Activated T-helper 1 cell treated with anti-CD3 and anti-CD28 coated beads, Interleukin-2, amount 50 U/mL, for 16 hours (primary cell): ENCODE measurements at places on chromosomes 11 and 22.

GRCh38 chr11:129279326-129280026 lies 87.4 kb upstream of the ARHGAP32 start:
- peak; percentile 42 for DNase-seq

DNA sequence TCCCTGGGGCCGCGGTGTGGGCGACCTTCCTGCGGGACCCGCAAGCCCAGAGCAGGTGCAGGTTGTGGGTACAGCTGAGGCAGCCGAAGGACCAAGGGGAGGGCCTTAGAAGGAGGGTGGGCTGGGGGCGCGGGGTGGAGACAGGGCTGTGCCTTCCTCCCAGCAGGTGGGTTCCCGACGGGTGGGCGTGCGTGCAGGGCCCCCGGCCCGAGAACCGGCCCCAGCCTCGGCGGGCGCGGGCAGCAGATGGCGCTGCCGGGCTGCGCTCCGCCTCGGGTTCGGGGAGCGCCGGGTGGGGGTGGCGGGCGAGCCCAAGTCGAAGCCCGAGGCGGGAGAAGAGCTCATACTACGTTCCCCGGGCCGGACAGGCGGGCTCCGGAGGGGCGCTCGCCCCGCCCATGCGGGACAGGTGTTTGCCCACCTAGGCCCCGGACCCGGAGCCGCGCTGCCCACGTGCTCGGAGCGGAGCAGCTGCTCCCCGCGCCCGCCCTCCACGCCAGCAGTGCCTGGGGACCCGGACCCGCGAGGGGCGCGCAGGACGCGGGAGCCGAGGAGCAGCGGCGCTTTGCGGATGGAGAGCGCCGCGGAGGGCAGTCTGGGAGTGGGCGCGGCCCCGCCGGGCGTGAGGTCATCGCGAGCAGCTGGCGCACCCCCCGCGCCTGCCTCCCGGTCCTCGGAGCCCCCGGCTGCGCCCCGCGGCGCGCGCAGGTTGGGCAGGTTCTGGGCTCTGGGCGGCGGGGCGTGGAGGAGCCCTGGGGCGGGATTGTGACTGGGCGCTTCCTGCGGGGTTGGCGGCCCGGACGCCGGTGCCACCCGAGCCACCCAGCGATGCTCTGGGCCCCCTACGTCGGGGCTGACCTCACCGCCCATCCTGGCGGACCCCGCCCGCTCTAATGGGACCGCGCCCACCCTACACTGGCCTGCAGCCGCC lies 25.3 kb downstream of the DUSP8 start:
- DNase-seq = peak; percentile 22

- DNase-seq = no peak
These were observed 41.8 kb upstream of the PRODH start for GRCh38 chr22:18977824-18978425.

DNA sequence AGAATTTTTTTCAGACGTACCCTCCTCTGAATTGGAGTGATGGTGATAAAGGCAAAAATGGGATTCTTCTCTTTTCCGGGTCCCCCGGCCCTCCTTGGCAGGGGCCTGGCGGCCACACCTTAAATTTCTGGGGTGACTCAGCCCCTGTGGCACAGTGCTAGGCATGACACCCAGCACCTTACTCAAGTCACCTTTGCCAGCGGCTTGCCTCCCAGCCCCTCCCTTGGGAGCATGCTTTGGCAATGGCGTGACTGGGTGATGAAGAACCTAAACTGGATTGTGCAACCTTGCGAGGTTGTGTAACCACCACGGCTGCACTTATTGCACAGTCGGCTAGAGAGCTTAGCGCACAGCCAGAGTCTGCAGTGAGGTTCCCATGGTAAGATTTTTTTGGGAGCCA lies 16.2 kb upstream of the LDLRAD3 start:
- no peak for DNase-seq

DNA sequence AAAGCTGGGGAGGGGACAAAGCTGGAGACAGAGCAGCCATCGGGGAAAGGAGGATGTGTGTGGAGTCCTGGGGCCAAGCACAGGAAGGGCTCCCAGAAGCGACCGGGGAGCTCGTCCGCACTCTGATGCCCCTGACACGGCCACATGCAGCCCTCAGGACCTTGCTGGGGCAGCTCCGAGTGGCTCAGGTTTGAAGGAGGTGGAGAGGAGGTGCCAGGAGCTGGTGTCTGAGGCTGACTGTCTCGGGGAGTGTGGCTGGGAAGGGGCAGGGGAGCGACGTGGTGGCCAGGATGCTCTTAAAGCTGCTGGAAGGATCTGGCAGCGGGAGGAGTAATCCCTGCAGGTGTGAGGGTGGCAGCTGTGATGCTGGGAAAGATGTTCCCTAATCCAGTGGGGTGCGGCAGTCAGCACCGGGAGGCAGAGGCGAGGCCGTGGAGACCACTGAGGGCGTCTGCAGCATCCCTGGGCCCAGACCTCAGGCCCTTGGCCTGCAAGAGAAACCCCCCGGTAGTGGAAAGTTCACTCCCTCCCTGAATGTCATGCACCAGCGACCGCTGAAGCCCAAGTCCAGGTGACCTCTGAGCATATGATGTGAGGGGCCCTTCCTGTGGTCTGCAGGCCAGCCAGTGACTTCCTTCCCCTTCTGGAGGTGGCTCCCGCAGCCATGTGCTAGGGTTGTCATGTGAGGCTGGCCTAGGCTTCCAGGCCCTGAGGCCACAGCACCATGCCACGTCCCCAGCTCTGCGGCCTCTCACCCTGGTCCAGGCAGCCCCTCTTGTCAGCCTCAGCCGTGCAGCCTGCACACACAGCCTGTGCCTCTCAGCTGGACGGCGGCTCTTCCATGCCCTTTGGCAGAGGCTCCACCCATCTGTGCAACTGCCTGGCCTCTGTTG lies 17.2 kb upstream of the CTSD start:
- no peak for DNase-seq
